AG09319 (cell line): ENCODE measurements at places on chromosomes 4 and X.

- no peak for DNase-seq
These were observed 86.8 kb downstream of the ABLIM2 start for GRCh38 chr4:8071766-8072165.

GRCh38 chr4:107757864-107758476 is 37.9 kb upstream of the PAPSS1 start:
- DNase-seq, result no peak

DNA sequence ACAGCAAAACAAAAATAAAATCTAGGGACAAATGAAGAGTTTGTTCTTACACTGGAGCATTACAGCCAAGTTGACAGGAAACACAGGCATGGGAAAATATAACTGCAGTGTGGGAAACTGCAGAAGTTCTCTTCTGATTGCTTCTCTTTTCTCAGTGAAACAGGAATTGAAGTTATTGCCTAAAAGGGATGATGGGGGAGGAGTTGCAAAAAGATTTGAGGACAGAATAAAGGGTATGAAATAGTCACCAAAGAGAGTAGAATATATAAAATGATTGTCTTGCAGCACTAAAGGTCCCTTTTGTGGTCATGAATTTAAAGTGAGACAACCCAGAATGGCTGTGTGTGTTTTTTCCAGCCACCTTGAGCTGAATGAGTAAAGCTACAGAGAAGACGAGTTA is 103.7 kb downstream of the JADE1 start:
- no peak for DNase-seq

GRCh38 chrX:81979806-81980515 is 778.1 kb downstream of the SH3BGRL start:
- no peak for DNase-seq

GRCh38 chrX:68758671-68759070 is 70.2 kb upstream of the EFNB1 start:
- DNase-seq, result no peak

GRCh38 chr4:16438986-16439385 is 212.7 kb upstream of the TAPT1 start:
- DNase-seq, result no peak

- no peak for DNase-seq
These were observed 237 bp downstream of the ANKRD17 start for GRCh38 chr4:73258436-73258685.

- DNase-seq, result peak; percentile 16
These were observed 27.7 kb downstream of the CD38 start for GRCh38 chr4:15805583-15806517.

DNA sequence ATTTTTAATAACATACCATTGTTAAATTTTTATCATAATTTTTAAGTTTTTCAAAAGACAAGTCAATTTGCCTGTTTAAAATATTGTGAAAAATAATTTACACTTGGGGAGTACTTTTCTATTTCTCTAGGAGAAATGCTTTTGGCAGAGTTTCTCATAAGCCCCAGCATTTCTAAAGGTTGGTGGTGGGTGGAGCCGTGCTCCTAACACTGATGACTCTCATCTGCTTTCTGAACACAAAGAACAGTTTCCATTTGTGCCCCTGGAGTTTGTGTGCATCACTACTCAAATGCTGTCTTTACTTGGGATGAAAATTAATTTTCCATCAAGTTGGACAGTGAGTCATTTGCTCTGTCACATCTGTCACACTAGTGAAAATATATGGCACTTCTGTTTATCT is 57.6 kb downstream of the TNIP2 start:
- no peak for DNase-seq

DNA sequence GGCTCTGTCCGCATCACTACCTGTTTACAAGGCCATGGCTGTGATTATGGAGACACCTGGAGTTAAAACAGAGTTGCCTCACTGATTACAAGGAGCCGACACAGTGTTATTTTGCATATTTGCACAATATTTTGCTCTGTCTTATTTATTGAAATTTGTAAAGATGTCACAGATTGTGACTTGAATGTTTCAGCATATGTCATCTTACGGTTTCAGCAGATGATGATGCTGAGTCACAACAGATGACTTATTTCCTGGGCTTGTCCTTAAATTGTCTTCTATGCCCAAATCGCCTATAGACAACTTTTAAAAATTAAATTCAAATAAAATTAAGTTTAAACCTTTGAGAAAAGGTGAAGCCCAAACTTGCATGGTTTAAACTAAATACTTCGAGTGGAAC is 87.1 kb upstream of the INPP4B start:
- DNase-seq, result no peak

DNA sequence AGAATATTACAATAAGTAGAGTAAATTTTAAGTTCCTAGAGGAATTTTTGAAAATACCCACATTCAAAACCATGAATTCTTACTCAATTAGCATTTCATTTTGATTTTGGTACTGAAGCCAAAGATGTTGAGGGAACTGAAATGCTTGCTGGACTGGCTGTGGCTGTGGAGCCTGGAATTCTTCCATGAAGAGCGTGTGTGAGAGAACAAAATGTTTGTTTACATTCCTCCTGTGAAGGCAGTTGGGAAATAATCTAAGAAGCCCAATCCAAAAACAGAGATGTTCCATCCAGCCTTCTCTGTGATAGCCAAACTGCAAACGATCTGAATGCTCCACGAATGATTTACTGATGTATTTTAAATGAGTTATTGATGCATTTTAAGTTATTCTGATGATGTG is 3.8 kb upstream of the ADH1B start:
- DNase-seq, result peak; percentile 79

DNA sequence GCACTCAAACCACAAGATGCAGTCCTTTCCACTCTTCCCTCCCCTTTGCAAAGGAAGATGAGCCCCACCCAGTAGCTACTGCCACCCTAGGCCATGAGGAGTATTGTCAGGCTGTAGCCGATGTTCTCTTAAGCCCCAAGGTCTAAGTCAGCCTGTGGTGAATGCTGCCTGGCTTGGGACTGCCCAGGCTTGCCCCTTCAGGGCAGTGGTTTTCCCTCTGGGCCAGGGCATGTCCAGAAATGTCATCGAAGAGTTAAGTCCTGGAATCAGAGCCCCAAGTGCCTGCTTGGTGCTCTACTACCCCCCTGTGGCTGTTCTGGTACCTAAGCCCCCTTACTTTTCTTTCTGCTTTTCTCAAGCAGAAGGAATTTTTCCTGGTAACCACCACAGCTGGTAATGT is 11.8 kb upstream of the PGK1 start:
- DNase-seq, result no peak

- DNase-seq, result peak; percentile 81
These were observed 37.3 kb upstream of the CLCN4 start for GRCh38 chrX:10119399-10119990.

GRCh38 chr4:110033355-110034025 is 120.8 kb downstream of the EGF start:
- DNase-seq, result no peak

DNA sequence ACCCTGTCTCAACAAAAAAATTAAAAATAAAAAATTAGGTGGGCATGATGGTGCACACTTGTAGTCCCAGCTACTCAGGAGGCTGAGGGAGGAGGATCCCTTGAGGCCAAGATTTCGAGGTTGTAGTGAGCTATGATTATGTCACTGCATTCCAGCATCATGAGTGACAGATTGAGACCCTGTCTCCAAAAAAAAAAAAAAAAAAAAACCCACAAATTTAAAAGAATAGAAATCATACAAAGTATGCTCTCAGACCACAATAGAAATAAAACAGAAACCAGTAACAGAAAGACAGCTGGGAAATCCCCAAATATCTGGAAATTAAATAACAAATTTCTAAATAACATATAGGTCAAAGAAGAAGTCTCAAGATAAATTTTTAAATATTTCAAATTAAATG is 81.0 kb upstream of the HUWE1 start:
- DNase-seq, result no peak

DNA sequence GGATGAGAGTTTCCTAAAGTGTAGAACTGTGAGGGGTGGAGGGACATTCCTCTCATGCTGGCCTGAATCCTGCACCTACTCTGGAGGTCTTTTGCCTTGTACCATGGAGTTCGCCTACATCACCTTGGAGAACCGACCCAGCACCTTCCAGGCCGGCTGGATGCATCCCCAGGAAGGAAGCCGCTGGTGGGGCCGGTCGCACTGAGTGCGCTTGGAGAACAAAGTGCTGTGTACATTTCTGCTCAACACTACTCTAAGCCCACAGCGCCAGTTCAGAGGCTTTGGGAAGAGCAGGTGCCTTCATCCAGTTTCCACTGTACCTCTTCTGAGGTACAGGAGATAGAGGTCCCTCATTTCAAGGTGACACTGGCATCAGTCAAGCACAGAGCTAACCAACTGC is 15.4 kb upstream of the IRF2 start:
- DNase-seq, result no peak

DNA sequence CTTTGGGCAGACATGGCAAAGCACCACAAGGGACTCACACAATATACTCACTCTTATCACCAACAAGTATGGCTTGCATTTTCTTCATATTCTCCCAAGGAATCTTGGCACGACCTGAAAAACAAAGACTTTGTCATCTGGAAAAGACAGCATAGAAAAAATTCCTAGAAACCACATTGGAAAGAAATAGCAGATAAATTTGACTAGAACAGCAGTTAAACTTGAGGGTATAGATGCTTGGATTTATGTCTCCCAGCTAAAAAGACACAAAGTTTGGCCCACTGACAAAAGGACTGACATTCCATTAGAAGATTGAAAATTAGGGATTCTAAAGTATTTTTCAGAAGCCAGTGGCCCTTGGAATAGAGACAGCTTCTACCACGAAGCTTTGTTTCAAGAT is 6.9 kb upstream of the VEGFC start:
- no peak for DNase-seq

DNA sequence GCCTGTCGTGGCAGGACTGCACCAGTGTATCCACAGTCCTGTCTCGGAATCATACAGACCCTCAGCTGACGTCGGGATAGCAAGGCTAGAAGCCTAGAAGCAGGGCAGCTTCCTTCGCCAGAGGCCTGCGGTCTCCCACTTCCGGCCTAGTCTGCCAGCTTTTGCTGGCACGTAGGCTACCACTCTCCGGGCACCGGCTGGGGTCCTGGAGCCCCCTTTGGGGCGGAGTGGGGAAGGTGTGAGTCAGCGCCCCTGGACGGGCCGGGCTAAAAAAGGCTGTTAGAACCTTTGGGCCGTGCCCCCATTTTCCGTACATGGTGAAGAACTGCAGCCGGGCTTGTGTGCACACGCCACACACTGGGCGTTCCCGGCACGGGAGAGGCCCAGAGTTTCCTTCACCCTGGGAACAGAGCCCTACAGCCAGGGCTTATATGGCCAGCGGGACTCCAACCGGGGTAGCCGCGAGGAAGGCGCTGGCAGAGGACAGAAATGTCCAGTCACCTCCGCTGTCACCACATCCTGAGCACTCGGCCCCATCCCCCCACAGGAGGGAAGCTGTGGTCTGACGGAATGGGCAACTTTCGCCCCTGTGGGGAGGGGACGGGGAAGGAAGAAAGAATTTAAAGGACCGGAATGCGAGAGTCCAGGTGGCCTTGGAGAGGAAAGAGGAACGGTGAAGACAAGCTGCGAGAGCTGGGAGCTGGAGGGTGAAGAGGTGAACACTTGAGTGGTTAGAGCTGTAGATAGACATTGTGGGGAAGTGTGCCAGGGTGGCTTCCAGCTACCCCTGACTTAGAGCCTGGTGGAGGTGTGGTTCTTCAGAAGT is 4.6 kb downstream of the MAGIX start:
- no peak for DNase-seq

DNA sequence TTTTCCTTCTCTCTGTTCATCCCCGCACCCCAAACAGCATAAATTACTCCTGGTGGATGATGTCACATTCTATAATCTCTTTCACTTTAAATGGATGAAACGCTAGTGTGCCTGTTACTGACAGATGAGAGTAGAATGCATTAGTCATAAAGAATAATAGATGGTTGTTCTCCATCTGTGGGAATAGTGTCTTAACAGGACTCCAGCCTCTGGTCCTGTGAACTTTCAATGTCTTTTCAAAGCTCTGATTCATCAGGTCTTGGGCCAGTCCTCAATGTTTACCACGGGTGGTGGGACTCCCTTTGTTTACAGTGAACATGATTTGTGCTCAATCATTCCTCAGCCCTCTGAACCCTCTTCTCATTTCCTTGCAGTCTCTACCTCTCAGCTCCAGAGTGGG is 182.6 kb downstream of the GABRB1 start:
- DNase-seq, result no peak

GRCh38 chr4:68180849-68181526 is 51.3 kb upstream of the TMPRSS11F start:
- DNase-seq, result no peak

DNA sequence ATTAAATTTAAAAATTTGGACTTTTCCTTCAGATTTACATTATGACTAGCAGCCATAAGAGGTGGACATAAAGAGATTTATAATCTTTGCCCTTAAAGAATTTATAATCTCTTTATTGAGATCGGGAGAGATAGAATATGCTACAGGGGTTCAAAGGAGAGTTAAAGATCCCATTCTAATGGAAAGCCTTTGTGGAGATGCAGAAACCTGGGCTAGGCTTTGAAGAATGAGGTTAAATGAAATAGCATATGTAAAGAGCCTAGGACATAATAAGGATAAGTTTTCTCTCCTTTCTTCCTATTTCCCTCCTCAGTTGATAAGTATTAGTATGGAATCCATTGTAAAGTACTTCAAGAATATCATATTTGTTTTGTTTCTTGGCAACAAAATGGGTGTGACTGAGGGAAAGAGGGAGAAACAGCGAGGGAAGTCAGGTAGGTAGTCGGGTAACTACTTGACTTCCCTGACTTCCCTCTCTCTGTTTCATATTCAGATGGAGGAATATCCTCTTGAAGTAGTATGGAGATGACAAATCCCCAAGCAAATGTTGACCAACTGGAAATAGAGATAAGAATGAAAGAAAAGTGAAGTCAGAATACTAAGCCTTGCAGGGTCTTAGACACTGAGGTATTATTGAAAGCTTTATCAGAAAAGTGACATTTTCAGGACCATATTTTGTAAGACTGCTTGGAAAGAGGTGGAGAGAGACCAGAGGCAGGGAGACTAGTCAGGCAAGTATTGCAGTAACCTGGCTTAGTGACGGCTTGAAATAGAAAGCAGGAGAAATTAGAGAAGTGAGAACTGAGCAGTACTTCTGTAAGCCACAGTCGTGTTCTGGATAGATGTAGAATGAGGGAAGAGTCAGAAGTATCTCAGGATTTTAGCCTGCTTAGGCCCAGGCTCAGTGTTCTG is 82.9 kb downstream of the PDLIM5 start:
- DNase-seq, result no peak

GRCh38 chr4:112321776-112322684 is 24.9 kb downstream of the ALPK1 start:
- DNase-seq, result peak; percentile 19
